ENCODE measurements at places on chromosomes 6 and 20.

DNA sequence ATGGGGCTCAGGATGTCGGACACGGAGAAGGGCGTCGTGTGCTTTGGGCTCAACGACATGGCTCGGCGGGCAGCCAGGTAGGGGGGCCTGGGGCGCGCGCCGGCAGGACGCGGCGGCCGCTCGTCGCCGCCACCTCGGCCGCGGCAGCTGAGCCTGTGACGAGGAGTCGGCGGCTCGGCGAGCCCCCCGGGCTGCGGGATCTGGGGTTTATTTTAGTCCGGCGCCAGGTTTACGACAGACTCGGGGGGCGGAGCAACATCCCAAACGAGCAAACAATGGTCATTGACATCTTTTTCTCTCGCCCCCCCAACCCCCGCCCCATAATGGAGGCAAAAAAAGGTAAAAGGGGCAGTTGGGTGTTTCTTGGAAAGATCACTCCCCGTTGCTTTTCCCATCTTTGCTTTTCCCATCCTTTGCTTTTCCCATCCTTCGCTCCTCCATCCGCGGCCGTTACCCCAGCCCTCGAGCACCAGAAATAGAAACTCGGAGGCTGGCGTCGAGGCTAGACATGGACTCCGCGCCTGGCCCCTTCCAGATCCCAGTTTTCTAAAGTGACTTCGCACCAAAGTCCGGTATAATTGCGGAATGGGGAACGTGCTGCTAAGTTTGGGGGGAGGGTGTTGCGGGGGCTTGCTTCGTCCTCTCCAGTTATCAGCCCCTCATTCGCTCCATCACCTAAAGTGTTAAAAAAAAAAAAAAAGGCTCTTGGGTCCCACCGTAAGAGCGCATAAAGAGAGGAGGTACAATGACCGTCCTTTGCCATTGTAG, at the start of gene NKX2-4:
NKX2-4 (minus strand) TSS at position 186 of the 768 bp plus-strand sequence; CDS start at position 59, 127 bp downstream.
- DNase-seq: no peak

GRCh38 chr20:9082741-9083140, 13.9 kb downstream of the PLCB4 start:
- no peak for DNase-seq

DNA sequence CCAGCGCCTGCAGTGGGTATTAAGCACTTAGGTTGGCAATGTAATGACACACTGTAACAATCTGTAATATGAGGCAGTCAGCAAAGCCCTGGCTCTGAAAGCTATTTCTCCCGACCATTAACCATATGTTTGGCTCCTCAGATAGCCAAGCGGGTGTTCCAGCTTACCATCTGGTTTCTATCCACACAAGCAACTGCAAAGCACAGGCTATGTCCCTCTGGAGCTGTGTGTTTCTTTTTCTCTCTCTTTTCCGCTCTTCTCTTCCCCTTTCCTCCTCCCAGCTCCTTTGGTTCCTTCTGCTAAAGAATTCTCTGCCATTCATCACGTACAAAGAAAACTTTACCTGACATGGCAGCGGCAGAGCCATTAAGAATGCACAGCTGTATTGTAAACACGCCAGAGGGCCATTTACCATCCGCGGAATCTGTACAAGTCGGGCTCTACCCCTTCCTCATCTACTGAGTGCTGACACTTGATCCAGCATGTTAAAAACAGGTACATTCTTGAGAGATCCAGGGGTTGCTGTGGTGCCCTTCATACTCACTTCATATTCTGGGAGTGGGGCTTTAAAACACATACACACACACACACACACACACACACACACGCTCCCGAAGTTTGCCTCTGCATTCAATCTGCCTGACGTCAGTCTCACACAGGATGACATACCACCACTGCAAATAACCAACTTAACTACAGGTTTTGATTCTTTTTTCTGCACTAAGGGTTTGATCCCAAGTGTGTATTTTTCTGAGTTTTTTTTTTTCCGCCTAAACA, 77.2 kb downstream of the BACH2 start:
- DNase-seq: no peak

- DNase-seq: no peak
These were observed 8.4 kb downstream of the FAM120B start for GRCh38 chr6:170314983-170315382.

DNA sequence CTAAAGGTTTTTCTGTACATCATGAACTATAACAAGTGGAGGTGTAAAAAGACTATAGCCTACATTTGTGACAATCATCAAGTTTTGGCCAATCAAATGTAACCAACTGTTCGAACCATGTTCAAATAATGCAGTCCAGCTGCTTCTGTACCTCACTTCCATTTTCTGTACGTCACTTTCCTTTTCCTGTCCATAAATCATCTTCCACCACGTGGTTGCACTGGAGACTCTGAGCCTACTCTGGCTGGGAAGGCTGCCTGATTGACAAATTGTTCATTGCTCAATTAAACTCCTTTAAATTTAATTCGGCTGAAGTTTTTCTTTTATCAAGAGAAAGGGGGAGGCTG, 270.4 kb upstream of the JARID2 start:
- DNase-seq: no peak

DNA sequence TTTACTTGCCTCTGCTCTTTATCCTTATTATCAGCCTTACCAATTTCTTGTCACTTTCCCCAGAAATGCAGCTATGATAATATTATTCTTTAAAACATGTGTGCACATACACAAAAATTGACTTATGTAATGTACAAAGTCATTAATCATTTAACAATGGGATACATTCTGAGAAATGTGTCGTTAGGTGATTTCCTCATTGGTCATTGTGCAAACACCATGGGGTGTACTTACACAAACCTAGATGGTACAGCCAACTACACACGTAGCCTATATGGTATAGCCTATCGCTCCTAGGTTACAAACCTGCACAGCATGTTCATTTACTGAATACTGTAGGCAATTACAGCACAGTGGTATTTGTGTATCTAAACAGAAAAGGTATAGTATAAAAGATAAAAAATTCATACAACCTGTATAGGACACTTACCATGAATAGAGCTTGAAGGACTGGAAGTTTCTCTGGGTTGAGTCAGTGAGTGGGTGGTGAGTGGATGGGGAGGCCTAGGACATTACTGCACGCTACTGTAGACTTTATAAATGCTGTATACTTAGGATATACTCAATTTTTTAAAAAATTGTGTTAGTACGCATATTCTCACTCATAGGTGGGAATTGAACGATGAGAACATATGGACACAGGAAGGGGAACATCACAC, 56.9 kb downstream of the HIVEP1 start:
- DNase-seq: no peak

DNA sequence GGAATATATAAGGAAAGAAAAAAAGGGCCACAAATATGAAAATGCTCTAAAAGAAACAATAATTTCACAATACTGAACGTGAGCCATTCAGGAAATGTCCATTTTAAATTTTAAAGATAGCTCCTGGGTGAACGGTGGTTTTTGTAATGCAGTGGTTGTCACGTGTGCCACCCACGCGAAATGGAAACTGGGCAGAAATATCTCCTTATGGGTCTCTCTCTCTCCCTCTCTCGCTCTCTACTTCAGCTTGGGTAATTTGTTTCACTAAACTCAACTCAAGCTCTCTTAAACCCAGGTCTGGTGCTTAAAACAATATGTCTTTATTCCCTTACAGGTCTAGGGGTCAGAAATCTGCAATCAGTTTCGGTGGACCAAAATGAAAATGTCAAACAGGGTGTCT, 150.8 kb downstream of the OR2B2 start:
- DNase-seq: peak; percentile 43

GRCh38 chr6:167643223-167643622, 183.5 kb upstream of the AFDN start:
- no peak for DNase-seq

DNA sequence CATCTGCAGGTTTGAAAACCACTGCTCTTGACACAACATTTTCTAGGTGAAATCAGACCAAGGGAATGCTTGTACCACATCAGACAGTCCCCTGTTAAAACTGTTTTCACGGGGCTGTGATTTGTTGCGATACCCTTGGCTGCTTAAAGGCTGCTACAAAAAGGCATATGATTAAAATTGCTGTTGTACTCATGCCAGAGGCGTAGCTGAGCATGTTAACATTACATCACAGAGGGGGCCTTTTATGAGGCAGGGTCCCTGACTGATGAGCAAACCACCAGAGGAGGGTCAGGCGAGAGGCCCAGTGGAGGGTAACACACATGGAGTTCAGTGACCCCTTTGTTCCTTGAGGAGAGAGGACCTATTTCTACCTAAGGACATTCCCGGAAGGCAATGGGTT, 70.4 kb upstream of the CDYL start:
- DNase-seq: no peak

DNA sequence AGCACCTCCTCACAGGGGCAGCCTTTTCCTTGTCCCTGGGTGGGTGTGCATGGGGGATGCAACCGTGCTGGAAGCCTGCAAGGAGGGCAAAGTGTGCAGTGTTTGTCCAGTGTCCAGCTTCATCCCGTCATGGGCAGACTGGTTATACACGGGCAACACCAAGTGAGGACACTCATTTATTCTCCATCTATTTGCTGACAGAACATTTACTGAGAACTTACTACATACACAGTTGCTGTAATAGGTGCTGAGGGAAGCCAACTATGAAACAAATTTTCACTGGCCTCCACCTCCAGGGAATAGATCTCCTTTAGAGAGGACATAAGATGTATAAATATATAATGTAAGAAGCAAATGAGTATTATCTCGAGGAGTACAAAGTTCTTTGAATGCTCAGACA, 136.7 kb downstream of the LRFN2 start:
- DNase-seq: no peak

DNA sequence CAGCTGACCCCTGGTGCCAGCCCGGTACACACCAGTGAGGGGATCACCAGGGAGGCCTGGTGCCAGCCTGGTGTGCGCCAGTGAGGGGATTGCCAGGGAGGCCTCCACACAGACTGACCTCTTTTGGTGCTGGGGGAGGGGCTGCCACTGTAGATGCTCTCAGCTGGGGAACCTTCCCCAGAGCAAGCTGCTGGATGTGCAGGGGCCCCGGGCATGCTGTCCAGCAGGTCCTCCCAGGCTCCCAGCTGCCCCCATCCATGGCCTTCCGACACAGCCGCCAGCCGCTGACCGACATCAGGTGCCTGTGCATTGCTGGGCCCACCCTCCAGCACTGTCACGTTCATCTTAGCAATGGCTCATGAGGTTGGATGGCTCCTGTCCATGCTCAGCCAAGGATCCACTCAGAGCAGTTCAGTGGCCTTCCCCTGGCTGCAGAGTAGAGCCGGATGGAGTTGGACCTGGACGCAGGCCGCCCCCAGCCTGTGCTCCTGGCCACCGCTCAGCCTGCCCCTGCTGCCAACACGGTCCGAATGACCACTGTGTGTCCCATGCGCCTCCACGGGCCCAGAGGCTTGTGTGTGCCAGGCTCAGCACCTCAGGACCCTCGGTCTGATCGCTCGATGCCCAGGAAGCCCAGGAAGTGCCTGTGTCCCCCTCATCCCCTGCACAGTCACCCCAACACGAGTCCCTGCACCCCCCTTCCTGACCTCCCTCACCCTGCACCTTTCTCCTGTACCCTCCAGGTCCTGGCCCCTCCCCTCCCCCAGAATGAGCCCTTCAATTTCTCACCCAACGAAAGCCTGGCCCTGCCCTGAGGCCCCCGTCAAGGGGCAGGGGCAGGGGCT, 95.7 kb downstream of the YTHDF1 start:
- DNase-seq: no peak

DNA sequence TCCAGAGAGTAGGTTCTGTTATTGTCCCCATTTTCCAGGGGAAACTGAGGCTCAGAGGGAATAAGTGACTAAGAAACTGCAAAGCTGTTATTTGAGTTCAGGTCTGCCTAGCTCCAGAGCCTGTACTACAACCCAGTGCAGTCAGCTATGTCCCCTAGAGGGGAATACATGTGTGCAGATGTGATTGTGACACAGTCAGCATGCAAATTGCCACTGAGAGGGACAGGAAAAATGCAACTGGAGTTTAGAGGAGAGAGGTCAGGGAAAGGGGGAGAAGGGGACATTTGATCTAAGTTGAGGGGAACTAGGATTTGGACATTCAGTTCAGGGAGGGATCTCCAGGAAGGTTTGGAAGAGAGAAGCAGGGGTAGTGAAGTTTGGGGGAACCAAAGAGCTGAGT, 38.6 kb upstream of the EPB41L1 start:
- DNase-seq: no peak

DNA sequence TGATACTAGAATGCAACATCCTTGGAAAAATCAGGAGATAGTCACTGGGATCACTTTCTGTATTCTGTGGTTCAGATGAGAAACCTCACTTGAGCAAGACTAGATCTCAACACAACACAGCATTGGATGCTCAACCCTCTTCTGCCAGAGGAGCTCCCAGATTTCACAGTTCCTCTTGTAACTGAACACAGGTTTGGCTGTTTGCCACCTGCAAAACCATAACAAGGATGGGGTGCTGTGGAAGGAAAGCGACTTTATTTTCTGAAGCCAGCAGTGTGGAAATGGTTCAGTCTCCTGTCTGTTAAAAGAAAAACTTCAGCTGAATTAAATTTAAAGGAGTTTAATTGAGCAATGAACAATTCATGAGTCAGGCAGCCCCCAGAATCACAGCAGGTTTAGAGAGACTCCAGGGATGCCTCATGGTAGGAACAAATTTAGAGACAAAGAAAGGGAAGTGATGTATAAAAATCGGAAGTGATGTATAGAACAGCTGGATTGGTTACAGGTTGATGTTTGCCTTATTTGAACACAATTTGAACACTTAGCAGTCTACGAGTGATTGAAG, 149.9 kb upstream of the UST start:
- DNase-seq: no peak

DNA sequence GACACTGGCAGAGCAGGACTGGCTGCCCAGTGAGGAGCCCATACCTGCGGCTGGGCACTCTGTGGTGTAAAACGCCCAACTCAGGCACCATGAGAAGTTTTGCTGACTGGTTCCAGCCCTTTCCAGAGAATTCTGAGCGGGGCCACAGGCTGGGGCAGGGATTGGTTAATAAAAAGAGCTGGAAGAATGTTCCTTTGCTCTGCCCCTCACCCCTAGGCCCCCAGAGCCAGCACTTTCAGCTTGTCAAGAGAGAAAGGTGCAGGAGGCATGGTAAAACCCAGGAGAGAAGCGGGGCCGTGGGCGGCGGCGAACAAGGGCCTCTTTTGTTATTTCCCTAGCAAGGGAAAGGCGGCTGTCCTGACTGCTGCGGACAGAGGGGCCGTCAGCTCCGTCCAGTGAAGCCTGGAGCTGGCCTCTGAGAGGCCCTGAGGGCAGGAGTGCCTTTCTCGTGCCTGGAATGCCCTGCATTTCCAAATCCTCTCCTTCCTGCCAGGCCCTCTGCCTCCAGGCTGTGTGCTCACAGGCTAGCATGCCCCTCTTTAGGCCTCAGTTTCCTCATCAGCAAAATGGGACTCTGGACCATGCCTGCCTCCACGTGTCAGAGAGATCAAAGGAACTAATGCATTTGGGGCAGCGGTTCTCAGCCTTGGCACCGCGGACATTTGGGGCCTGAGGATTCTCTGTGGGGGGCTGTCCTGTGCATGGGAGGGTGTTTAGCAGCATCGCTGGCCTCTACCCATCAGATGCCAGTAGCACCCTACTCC, 12.9 kb downstream of the SLC13A3 start:
- DNase-seq: no peak
